Suprapubic skin (tissue), 4 donors: ENCODE measurements at places on chromosomes 6 and 20.

DNA sequence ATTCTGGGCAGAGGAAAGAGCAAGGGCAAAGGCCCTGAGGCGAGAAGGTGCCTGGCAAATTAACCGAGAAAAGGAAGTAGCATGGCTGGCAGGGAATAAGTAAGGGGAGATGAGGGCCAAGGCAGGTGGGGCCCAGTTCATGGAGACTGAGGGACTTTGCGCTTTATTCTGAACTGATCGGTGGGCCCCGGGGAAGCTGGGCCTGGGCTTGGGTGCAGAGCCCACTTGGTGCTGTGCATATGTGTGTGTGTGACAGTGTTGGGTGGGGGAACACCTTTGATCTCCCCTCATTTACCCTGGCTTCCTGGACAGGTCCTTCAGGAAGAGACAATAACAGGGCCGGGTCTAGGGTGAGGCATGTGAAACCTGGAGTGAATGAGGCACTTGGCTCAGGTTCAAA, 2.9 kb upstream of the MDFI start:
- H3K4me1 ChIP-seq = peaks cover 39% of the 10 kb centered on the region
- no peak overlapping the region for H3K27ac ChIP-seq
- H3K36me3 ChIP-seq = no peaks in the 10 kb centered on the region
- no peak for DNase-seq
- H3K4me3 ChIP-seq = no peak overlapping the region

DNA sequence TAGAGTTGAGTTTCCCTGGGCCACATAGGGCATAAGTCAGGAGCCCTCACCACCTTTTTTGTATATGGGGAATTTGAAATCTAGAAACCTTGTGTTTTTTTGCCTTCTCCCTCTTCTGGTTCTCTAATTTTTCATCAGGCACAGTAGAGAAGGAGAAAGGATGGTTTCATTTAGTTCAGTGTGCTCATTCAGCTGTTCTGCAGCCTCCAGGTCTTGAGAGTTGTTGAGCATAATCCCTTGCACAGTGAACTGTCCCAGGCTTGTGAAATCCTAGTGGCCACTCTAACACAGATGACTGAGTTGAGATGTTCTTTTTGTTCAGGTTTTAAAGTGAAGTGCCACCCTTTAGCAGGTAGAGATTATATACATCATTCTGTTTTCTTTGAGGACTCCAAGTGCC, 183.5 kb downstream of the CDKAL1 start:
- no peaks in the 10 kb centered on the region for H3K4me1 ChIP-seq
- no peaks in the 10 kb centered on the region for H3K36me3 ChIP-seq
- no peak overlapping the region for H3K4me3 ChIP-seq
- no peak overlapping the region for H3K27ac ChIP-seq
- H3K27me3 ChIP-seq = no peaks in the 10 kb centered on the region

DNA sequence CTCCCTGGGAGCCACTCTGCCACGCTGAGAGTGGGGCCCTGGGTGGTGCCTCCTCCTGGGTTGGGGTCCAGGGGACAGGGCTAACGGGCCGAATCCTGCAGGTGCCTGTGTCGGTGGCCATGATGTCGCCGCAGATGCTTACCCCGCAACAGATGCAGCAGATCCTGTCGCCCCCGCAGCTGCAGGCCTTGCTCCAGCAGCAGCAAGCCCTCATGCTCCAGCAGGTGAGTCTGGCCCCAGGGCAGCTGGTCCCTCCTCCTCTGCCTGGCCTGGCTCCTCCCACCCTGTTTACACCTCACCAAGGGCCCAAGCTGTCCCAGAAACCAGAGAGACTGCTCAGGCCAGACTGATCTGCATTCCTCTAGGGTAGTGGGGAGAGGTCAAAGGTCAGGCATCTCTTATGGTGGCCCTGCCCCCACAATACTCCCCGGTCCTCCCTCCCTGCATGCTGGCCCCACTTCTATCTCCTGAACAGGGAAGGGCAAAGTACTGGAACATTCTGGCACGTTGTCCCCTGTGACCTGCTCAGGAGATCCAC, 38.6 kb downstream of the FOXP4 start:
- H3K4me3 ChIP-seq = no peak overlapping the region
- H3K36me3 ChIP-seq = peaks cover 32% of the 10 kb centered on the region
- DNase-seq = no peak
- peaks cover 17% of the 10 kb centered on the region for H3K4me1 ChIP-seq
- H3K27ac ChIP-seq = no peak overlapping the region

- peak; percentile 19 for DNase-seq
- H3K27ac ChIP-seq = no peak overlapping the region
- peaks cover 21% of the 10 kb centered on the region for H3K36me3 ChIP-seq
Observed at GRCh38 chr20:46126440-46127056, 8.4 kb downstream of the CD40 start.

- H3K4me3 ChIP-seq = no peak overlapping the region
- H3K27me3 ChIP-seq = no peaks in the 10 kb centered on the region
- no peak for DNase-seq
- H3K36me3 ChIP-seq = no peaks in the 10 kb centered on the region
Observed at GRCh38 chr20:9319687-9320384, 194.6 kb upstream of the LAMP5 start.

DNA sequence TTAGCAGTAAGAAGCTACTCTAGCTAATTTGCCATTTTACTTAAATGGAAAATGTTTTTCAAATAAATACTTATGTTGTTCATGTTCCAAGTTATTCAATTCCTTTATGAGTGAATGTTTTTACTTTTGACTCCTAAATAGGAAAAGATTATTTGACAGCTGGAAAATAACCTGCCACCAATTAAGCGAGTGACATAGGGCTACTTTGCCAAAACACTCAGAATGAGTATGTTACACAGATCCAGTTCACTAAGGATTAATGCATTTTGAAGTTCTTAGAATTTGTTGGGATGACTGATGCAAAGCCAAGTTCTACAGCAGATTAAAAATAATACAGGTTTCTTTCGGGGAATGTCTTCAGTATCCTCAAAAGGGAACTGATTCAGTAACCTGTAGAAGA, 144.4 kb downstream of the ADGRG6 start:
- DNase-seq = no peak
- no peaks in the 10 kb centered on the region for H3K27me3 ChIP-seq
- no peaks in the 10 kb centered on the region for H3K4me1 ChIP-seq
- H3K36me3 ChIP-seq = no peaks in the 10 kb centered on the region
- no peak overlapping the region for H3K4me3 ChIP-seq

- H3K27ac ChIP-seq = no peak overlapping the region
- H3K4me3 ChIP-seq = no peak overlapping the region
- H3K27me3 ChIP-seq = no peaks in the 10 kb centered on the region
- H3K36me3 ChIP-seq = no peaks in the 10 kb centered on the region
- DNase-seq = no peak
Observed at GRCh38 chr20:44738813-44739477, 6.7 kb upstream of the KCNK15 start.

DNA sequence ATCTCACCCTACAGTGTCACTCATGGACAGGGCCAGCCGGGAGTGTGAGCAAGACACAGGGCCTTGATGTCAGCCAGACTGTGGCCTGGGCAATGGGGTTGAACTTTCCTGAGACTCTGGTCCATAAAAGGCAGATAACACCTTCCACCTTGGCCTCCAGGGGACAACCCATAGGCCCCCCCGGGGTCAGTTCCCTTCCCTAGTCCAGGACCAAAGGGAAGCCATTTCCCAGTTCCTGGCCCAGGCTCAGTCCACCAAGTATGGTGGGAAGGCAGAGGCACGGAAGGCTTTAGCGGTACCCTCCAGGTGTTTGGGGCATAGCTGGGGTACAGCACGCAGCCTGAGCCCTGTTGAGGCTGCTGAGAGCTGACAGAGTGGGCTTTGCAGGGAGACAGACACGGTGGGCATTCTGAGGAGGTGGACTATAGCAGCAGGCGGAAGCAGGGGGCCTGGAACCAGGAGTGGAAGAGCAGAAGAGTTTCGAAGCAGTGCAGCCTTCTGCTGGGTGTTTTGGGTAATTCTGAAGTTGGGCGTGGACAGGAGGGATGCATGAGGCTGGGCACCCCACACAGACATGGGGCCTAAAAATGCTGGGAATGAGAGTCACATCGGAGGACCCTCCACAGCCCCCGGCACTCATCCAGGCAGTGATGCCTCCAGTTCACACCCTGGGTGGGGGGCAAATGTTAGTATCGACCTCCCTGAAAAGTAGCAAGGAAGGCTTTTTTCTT, 43.9 kb upstream of the CD93 start:
- no peaks in the 10 kb centered on the region for H3K36me3 ChIP-seq
- no peaks in the 10 kb centered on the region for H3K27me3 ChIP-seq
- H3K4me1 ChIP-seq = peaks cover 15% of the 10 kb centered on the region
- H3K27ac ChIP-seq = no peak overlapping the region
- H3K4me3 ChIP-seq = no peak overlapping the region

- H3K36me3 ChIP-seq = no peaks in the 10 kb centered on the region
- no peaks in the 10 kb centered on the region for H3K27me3 ChIP-seq
- DNase-seq = no peak
- H3K27ac ChIP-seq = no peak overlapping the region
Observed at GRCh38 chr6:155549028-155549798, 93.6 kb upstream of the NOX3 start.

GRCh38 chr6:75279418-75279817, 5.2 kb downstream of the TMEM30A start:
- H3K4me3 ChIP-seq = no peak overlapping the region
- peaks cover 51% of the 10 kb centered on the region for H3K4me1 ChIP-seq
- DNase-seq = no peak
- H3K27me3 ChIP-seq = no peaks in the 10 kb centered on the region
- no peak overlapping the region for H3K27ac ChIP-seq

DNA sequence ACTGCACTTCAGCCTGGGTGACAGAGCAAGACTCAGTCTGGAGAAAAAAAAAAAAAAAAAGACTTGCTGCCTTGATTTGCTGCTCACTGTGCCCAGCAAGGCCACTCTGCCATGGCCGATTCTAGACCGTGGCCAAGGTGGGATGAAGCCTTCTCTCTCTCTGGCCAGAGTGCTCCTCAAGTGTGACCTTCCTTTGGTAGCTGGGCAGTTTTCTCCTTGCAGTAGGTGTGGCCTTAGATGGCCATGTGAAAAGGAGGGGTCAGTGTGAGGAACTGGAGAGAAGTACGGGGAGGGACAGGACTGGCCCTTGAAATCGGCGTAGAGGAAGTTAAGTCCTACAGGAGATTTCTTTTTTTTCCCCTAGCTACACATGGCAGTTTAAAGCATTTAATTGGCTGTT, 272.0 kb downstream of the ARID1B start:
- H3K27ac ChIP-seq = no peak overlapping the region
- no peak overlapping the region for H3K4me3 ChIP-seq
- peaks cover 9% of the 10 kb centered on the region for H3K4me1 ChIP-seq
- no peak for DNase-seq

GRCh38 chr6:167139761-167140160, 16.9 kb downstream of the CCR6 start:
- no peak overlapping the region for H3K4me3 ChIP-seq
- peaks cover 18% of the 10 kb centered on the region for H3K27me3 ChIP-seq
- no peak overlapping the region for H3K27ac ChIP-seq
- no peaks in the 10 kb centered on the region for H3K4me1 ChIP-seq
- no peaks in the 10 kb centered on the region for H3K36me3 ChIP-seq

DNA sequence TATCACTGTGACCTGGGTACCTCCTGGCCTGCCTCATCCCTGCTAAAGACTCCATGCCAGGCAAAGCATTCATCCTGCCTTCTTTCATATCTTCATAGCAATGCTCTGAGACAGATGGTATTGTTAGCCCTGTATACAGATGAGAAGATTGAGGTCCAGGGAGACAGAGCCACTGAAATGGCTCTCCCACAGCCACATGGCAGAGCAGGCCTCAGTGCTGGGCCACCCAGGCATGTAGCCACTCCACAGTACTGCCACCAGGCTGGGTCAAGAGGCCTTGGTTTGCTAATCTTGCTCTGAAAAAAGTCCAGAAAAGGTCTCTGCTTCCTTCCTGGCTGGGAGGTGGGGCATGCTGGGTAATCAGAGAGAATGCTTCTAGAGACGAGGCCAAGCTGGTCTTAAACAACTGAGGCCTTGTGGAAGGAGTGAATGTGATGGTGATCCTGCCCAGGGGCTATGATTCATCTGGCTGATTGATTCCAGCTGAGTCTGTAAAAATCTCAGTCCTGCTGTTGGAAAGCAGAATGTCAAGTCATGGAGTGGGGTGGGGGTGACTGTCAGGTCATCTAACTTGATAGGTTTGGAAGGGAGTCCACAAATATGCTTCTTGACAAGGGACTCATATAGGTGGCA, 29.8 kb downstream of the HM13 start:
- peak overlapping the region; percentile 42 for H3K27ac ChIP-seq
- H3K4me3 ChIP-seq = no peak overlapping the region
- peaks cover 36% of the 10 kb centered on the region for H3K36me3 ChIP-seq
- H3K4me1 ChIP-seq = peaks cover 36% of the 10 kb centered on the region

DNA sequence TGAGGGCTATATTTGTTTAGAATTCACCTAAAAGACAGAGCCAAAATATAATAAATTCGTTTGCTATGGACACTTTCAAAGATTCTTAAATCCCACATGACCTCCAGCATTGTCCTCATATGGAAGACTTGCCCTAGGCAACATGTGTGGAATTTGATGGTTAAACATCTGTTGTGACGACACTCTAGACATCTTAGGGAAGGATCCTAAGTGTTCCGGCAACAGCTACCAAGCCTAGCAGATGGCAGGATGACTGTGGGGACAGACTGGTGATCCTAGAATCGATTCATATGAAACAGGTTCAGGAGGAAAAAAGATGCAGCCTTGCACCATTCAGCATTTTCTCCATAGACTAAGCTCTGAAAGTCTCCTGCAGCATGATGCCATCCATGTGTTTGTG, 77.6 kb upstream of the BACH2 start:
- H3K36me3 ChIP-seq = no peaks in the 10 kb centered on the region
- no peak overlapping the region for H3K27ac ChIP-seq
- peaks cover 13% of the 10 kb centered on the region for H3K4me1 ChIP-seq
- H3K4me3 ChIP-seq = no peak overlapping the region

GRCh38 chr20:47290008-47290407, 66.5 kb downstream of the ZMYND8 start:
- no peaks in the 10 kb centered on the region for H3K4me1 ChIP-seq
- H3K27me3 ChIP-seq = no peaks in the 10 kb centered on the region
- no peak overlapping the region for H3K4me3 ChIP-seq
- no peak for DNase-seq

- H3K27me3 ChIP-seq = no peaks in the 10 kb centered on the region
- H3K4me3 ChIP-seq = no peak overlapping the region
- DNase-seq = no peak
- H3K4me1 ChIP-seq = no peaks in the 10 kb centered on the region
Observed at GRCh38 chr20:52179331-52180179, 12.0 kb downstream of the ZFP64 start.

- H3K27me3 ChIP-seq = no peaks in the 10 kb centered on the region
- H3K27ac ChIP-seq = no peak overlapping the region
- peak overlapping the region; percentile 20 for H3K4me3 ChIP-seq
- DNase-seq = no peak
- no peaks in the 10 kb centered on the region for H3K4me1 ChIP-seq
Observed at GRCh38 chr6:152026291-152026690, 218.8 kb downstream of the ESR1 start.

- no peak overlapping the region for H3K27ac ChIP-seq
- no peak overlapping the region for H3K4me3 ChIP-seq
- no peaks in the 10 kb centered on the region for H3K36me3 ChIP-seq
- peaks cover 23% of the 10 kb centered on the region for H3K4me1 ChIP-seq
Observed at GRCh38 chr6:138814179-138814834, 18.4 kb downstream of the ECT2L start.

DNA sequence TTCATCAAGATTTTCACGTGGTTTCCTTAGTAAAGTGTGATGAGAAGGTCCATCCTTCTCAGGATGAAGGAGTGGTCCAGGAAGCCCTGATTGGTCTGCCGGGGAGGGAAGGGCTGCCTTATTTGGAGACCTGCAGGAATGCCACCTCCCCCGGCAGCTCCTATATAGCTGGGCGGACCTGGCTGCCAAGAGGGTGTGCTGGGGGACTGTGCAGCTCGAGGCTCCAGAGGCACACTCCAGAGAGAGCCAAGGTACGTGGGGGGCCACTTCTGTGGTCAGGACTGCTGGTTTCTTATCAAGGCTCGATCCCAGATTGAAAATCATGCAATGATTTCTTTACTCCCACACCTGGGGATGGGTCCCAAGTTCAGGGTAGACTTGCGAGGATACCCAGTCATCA, at the start of gene PRND:
PRND (plus strand) TSS at position 191 of the 400 bp plus-strand sequence. CDS start 2,643 bp downstream, outside the sequence.
- no peak within 1 kb of the TSS for H3K4me3 ChIP-seq
- no peaks in the 10 kb centered on the region for H3K27me3 ChIP-seq
